Activated T-cell treated with anti-CD3 and anti-CD28 coated beads, Interleukin-2, amount 50 U/mL, for 4 hours (primary cell): ENCODE measurements at places on chromosomes 2 and 18.

DNA sequence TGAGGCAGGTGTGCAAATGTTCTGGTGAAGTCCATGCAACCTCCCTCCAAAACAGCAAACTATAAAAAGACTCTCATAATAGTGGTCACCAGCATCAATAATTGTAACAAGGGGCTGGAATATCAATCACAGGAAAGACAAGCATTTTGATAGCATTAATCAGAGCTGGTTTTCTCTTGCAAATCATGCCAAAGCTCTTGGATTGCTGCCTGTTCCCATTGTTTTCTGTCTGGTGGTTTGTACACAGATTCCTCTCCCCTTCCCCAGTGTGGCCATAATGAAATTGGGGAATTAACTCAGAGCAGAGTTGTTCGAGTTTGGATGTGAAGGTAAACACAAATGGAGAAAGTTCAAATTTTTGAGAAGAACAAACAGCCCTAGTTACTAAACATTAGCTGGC is 134.2 kb downstream of the CDCA7 start:
- DNase-seq, result no peak

DNA sequence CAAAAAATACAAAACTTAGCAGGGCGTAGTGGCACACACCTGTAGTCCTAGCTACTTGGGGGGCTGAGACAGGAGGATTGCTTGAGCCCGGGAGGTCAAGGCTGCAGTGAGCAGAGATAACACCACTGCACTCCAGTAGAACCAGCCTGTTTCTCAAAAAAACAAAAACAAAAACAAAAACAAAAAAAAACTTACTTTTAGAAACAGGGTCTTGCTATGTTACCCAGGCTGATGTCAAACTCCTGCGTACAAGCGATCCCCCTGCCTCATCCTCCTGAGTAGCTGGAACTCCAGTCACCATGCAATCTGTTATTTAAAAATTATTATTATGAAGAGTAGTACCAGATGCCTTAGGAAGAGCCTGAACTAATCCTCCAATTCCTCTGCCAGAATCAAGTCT is 35.0 kb upstream of the GLI2 start:
- no peak for DNase-seq

GRCh38 chr18:48320639-48320945 is 88.6 kb downstream of the ZBTB7C start:
- DNase-seq, result no peak

DNA sequence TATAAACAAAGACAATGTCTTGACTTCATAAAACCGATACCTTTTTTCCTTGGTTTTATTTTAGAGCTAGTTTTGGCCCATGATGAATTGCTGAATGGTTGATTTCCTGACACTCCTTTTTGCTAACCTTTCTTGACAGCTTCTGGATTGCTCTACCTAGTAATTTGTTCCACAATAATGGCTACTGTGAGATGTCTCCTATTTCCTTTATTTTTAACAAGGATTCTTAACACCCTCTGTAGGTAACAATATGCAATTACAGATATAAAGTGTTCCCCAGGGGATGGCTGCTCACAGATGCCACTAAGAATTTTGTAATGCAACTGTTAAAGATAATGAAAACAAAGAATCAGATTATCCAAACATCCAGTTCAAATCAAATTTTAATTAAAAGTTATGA is 100.8 kb upstream of the ATP5MC3 start:
- DNase-seq, result no peak

GRCh38 chr18:30679285-30679930 is 363.1 kb downstream of the DSC3 start:
- no peak for DNase-seq

GRCh38 chr2:104840893-104841585 is 12.9 kb upstream of the POU3F3 start:
- no peak for DNase-seq

DNA sequence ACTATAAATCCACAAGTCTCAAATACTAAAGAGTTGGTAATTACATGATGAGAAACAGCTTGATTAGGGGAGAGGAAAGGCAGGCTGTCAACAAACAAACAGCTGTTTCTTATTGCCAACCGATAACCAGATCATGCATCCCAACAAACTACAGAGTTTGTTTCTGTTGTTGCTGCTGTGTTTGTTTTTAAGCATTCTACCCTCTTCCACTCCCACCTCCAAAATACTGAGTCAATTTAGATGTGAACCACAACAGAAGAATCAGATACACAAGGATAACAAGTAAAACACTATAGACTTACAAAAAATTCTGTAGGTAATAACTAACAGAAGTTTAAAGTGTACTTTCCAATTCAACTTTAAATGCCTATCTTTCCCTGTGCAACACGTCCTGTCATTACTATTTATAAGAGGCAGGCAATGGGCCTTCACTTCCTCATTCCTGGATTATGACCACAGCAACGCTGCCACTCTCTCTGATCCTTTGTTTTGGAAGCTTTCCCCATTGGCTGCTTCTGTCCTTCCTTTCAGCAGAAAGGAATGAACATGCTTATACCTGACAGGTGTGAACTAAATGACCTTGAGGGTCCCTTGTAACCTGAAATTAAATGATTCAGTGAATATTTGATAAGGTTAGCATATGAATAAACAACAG is 152.0 kb downstream of the SRBD1 start:
- DNase-seq, result no peak

DNA sequence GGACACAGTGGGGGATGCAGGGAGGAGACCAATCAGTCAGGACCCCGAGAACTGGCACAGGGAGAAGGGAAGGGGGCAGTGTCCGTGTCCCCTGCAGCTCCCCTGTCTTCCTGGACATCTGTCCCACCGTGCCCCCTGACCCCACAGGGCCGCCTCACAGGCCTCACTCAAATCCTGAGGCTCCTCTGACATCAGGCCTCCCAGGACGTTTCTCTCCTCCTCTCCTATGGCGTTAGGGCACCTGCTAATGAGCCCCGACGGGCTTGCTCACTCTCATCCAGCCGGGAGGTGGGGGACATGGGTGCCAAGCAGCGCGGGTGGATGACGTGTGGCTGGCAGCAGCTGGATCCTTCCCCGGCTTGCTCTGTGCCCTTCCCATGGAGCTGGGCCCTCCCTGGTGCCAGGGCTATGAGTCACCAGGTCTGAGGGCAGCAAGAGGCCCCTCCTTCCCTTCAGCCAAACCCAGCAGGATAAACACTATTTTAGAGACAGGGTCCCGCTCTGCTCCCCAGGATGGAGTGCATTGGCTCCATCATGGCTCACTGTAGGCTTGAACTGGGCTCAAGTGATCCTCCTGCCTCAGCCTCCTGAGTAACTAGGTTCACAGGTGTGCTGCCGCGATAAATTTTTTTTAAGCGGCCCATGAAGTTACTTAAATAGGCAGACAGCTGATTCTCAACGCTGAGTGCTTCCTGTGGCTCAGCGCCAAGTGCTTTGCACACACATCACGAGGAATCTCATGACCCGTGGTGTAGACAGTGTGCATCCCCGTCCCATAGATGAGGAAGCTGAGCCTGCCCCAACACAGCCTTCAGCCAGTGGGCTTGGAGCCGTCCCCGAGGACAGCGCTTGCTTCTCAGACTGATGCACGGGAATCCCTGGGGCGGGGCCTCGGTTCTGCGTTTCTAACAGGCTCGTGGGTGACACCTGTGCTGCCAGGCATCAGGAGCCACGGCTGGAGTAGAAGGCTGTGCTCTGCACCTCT is 64.5 kb upstream of the HDAC4 start:
- no peak for DNase-seq

DNA sequence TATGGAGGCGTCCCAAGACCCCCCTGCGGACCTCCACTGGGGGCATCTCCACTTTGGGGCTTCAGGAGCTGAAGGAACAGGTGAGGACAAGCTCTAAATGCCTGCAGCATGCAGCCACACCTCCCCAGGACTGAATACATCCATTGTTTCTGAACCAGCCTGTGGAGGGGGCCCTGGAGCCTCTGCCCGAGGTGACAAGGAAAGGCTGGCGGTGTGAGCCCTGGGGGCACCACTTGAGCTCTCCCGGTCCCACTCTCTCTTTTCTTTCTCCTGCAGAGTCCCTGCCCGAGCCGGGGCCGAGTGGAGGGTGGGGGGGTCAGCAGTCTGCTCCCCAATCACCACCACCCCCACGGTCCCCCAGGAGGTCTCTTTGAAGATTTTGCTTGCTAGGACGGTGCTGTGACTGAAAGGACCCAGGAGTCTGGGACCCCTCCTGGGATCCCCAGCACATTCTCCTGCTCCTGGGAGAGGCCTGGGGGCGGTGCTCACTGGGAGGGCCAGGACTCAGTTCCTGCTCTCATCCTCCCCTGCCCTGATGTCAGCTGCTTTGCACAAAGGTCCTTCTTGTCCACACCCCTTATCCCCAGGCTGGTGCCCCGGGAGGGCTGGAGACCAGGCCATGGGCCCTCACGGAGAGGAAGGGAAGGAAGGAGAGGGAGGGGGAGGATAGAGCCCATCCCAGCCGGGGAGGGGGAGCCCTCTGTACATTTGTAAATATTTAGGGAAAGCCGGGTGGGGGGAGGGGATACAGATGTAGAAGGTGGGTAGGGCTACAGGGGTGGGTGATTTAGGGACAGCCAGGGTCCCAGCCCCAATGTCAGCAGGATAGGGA is 5.7 kb downstream of the CHPF start:
- no peak for DNase-seq

DNA sequence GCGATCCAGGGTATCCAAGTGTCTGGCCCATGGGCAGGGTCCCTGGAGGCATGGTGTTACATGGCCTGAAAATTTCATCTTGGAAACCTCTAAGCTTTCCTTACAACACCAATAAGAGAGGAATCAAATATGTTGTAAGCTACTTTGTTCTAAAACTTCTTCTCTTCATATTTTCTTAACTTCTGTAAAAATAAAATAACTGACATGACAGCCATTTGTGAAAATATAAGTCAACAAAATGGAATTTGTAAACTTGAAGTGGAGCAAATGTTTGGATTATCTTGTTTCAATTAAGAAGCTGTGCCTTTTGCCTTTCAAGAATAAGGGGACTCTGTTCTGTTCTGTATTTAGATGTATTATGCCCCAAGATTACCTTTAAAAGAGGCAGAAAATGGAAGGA is 319.7 kb downstream of the LPIN1 start:
- no peak for DNase-seq

- DNase-seq, result peak; percentile 3
Observed at GRCh38 chr2:218022851-218023530, 20.2 kb upstream of the TNS1 start.

DNA sequence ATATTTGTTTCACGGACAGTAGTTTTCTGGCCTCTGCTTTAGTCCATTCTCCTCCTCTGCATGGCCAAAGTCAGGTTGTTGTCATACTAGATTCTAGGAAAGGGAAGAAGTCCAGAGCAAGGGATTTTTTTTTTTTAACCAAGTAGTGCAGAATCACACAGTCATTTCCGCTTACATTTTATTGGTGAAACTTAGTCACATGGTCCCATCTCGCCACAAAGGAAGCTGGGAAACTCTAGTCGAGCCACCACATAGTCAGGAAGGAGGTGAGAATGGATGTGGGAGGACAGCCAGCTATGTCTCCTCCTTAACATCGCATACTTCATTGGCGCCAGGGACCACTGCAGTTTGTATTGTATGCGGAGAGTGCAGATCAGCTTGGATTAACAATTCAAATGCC is 10.4 kb downstream of the HRH4 start:
- DNase-seq, result no peak

DNA sequence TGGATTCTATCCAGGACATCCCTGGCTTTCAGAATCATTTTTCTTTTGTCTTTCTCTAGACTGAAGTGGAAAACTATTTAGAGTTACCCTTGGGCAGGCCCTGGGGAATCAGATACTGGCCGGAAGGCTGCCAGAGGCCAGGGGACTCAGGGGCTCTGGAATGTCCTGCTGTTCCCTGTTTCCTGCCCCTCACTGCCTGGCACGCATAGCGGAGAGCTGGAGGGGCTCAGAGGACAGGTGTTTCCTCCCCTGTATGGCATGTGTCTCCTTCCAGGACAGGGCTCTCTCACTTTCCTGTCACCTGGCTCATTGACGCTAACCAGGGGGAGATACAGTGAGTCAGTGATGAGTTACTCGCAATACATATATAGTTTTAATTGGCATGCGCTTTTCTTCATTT is 38.8 kb downstream of the DYSF start:
- DNase-seq, result no peak

DNA sequence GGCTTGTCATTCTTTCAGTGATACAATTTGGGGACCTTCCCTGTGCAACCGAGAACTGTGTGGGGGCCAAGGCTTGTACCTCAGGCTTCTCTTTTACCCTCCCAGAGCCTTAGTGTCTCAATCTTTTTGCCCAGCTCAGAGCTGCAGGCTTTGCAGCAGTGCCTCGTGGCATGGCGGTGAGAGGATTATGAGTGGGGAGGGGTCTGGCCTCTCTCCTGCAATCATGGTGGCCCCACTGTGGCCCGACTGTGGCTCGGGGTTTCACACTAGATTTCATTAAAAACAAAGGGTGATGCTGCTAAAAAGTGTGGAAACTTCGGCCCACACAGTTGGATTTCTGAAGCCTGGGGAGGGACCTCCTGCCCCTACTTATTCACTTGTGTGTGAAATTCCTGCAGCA is 75.5 kb downstream of the CAPN13 start:
- DNase-seq, result no peak

DNA sequence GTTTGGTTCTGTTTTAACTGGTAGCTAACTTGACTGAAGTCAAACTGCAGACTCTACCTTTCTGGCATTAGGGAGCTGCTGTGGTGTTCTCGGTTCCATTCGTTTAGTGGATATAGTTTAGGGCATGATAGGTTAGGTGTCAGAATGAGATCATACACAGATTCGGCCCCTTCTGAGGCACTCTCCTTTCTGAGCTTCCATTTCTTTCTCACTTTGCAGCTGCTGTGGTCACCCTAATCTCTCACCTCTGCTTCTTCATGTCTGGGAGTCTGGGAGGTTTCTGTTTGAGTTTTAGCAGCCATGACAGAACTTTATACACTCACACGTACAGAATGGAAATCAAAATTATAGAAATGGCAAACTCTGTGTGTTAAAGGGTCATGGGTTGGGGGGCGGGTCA is 122.8 kb downstream of the ATP9B start:
- DNase-seq, result no peak

DNA sequence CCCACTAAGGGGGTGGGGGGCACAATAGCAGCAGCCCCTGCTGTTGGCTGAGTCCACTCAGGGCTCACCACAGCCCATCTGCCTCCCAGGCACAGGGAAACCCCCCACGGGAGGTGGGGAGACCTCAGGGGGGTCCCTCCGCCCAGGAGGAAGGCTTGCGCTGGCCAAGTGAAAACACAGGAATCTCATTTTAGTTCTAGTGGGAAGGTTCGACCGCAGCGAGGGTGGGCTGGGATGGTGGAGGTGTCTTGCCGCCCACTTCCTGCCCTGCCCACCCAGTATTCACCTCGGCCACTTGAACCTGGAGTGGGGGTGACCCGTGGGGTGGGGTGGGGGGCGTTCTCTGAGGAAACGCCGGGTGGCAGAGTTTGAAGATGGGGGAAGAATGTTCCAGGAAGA is 6.9 kb upstream of the BOK start:
- no peak for DNase-seq

- DNase-seq, result no peak
Observed at GRCh38 chr2:151083856-151084795, 177.5 kb downstream of the RBM43 start.

GRCh38 chr2:217652761-217653639 is 349.8 kb downstream of the TNS1 start:
- DNase-seq, result no peak

- DNase-seq, result no peak
Observed at GRCh38 chr2:232439758-232440135, 16.2 kb upstream of the ALPI start.

- DNase-seq, result no peak
Observed at GRCh38 chr2:203690441-203691047, 15.9 kb upstream of the CD28 start.
